ENCODE measurements at places on chromosomes 16 and 17.
A peak's percentile ranks its signal among the peaks of the same experiment; 100 is the strongest.

DNA sequence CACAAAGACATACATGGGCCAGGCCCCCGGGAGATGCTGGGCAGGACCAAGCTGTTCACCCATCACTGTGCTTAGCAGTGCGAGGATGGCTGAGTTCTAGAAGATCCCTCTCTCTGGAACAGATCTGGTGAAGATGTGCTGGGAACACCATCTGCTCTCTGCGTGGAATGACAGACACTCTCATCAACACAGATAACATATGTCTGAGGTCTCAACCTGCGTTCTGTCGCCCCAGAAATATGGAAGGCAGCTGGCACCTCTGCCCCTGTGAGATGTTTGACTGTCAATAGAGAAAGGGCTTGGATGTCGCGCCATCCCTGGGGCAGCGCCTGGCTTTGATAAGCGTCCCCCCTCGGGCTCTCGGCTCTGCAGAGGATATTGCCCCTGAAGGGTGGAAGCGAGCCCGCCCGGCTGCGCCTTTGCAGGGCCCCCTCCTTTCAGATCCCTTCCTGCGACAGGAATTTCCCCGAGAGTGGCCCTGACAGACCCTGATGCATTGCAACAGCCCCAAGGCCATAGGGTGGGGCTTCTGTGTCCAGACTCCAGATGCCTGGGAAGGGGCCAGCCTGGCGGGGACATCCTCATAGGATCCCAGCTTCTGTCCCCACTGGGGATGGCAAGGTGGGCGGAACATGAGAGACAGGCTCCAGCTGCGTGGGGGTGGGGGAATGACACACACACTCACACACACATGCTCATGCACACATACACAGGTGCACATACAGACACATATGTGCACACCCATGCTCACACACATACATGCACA, 86.9 kb upstream of the ZNF469 start:
- DNase-seq: peak; percentile 80

DNA sequence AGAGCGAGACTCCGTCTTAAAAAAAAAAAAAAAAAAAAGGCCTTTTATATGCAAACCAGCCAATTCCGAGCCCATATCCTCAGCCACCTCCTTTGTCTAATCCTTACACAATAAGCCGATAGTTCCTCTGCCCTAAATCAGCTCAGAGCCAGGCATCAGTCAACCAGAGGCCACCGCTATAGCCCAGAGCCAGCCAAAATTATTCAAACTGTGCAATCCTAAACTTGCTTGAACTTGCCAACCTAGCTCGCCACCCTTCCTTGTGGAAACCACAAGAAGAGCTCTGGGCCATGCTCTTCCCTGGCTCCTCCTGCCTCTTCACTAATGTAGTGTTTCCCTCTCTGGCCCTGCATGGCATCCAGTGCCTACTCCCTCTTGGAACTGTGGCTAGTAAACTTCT, 17.7 kb downstream of the ITGAL start:
- no peak for DNase-seq

- no peak for DNase-seq
These were observed 567 bp upstream of the GCSH start for GRCh38 chr16:81096715-81097208.

DNA sequence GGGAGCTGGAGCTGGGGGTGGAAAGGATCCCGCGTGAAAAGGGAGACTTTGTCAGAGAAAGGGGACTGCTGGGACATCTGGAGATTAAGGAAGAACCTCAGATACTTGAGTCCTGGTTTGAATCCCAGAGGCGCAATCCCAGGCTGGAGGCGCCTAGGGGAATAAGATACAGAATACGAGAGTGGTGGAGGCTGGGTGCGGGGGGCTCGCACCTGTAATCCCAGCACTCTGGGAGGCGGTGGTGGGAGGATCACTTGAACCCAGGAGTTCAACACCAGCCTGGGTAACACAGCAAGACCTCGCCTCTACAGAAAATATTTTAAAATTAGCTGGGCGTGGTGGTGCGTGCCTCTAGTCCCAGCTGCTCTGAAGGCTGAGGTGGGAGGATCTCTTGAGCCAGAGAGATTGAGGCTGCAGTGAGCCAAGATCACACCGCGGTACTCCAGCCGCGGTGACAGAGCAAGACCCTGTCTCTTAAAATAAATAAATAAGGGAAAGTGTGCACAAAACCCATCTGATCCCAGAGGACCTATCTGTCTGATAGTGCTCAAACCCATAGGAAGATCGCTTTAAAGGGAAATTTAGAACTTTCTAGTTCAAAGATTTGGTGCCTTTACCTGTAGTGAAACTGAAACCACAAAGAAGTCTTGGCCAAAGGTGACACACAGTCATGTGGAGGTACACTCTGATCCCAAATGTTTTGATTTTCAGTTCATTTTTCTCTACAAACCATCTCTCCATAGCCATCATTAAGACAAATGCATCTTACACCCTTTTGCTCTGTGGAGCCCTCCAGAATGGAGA, 617 bp upstream of the SCRN2 start:
- DNase-seq: no peak

GRCh38 chr17:73658821-73659515, 14.7 kb upstream of the SDK2 start:
- no peak for DNase-seq

- DNase-seq: peak; percentile 80
These were observed 257 bp downstream of the SNAI3 start for GRCh38 chr16:88686062-88686438.

DNA sequence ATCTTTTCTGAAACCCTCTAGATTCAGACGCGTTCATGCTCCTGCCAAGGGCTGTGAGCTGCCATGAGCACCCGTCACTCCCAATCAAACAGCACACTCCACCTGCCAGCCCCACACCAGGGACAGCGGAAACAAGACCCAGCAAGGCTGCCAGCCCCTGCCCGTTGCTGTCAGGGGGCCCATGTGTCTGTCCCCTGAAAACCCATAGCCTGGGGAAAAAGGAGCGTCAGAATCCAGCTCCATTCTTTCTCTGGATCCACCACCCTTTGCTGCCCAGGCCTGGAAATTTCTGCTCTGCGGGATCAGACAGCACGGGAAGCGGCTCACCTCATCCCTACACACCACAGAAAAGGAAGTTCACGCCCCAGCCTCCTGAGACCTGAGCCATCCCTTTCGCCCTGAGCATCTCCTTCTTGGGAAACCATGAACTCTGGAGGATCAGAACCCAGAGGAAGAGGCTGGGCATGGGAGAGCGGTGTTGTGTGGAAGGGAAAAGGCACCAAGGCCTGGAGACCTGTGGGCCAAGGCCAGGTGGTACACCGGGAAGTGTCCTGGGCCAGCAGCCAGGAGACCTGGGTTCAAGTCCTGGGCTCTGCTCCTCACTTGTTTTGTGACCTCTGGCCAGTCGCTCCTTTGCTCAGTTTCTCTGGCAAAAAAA, 51.5 kb upstream of the RCVRN start:
- no peak for DNase-seq

DNA sequence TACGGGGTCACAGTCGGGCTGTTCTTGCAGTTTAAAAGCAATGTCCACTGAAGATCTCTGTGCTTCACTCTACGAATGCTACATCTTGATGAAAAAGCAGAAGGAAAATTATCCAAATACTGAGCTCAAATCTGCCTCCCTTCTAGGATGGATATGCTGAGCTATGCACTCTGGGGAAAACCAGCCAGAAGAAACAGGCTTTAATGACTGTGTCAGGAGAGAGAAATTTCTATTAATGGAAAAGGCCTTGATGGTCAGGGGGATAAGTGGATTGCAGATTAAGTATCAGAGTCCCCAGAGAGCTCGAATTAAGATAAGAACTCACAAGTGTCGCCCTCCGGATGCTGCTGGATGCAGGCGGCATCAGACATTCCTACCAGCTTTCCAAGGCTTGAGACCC, 39.6 kb upstream of the RCVRN start:
- no peak for DNase-seq

DNA sequence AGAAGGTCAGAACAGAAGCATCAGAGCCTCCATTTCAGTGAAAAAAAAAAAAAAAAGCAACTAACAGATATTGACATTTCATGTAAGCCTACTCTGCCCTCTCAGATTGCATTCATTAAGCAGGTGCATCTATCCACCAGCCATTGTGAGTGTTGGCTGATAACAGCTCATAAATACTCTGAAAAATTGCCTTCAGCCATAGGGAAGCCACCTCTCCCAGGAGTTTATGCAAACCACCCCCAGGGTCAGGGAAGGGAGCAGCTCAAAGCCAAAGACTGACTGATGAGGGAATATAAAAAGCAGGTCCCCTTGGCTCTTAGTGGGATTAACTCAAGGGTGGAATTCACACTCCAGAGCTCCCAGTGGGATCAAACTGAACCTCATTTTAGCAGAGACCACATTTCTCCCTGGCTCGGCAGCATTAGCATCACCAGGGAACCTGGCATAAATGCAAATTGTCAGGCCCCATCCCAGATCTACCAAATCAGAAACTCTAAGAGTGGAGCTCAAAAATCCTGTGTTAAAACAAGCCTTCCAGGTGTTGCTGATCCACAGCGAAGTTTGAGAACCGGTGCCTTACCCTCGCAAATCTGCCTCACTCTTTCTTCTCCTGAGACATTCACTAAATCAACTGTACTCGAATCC, 14.2 kb downstream of the APOH start:
- no peak for DNase-seq

DNA sequence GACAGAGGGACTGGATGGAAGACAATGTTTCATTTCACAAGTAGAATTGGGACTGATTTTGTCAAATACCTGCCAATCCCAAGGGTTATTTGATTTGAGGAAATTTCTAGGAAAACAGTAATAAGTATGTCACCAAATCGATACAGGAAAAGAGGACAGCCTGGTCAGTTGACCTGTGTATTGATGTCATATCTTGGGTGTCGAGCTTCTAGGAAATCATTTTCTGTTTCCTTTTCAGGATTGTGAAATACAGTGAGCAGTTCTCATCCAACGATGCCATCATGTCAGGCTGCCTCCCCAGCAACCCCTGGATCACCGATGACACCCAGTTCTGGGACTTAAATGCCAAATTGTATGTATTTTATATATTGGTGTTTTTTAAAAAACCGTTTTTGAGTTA, 56.1 kb downstream of the RGS9 start:
- DNase-seq: no peak

- no peak for DNase-seq
These were observed 33.9 kb downstream of the MYH11 start for GRCh38 chr16:15822957-15823356.

- DNase-seq: no peak
These were observed 36.4 kb downstream of the MAP2K6 start for GRCh38 chr17:69450918-69451317.

GRCh38 chr17:5128905-5129535, 13.2 kb downstream of the USP6 start:
- no peak for DNase-seq

DNA sequence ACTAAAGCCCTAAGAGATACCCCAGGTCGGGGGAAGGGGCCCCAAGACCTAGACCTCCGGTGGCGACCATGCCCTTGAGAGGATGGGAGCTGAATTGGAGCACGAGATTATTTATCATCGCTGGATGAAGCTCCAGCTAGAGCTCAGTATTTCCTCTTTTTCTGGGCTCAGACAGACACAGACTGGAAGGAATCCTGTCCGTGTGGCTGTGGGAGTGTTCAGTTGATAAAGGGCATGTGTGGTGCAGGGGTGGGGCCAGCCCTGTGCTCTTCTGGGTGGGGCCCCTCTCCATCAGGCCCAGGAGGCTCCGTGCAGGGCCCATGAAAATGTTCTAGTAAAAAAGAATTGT, 6.3 kb upstream of the CBX4 start:
- no peak for DNase-seq

DNA sequence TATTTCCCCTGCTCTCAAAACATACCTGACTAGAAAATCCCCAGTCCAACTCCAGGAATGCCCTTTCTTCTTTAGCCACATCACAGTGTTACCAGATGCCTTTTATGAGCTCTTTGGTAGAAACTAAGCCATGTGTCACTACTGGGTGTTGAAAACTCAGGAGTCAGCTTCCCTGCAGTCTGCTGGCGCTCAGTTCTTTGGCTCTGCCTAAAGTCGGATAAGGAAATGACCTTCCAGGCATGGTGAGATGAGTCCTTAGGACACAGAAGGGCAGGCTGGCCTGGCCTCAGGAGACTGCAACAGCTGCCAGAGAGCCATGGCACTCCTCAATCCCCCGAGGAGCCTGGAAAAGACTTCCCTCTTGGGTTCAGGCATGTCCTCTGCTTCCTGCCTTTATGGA, 89.1 kb downstream of the CDH13 start:
- DNase-seq: no peak

- no peak for DNase-seq
These were observed 25.5 kb downstream of the LDAF1 start for GRCh38 chr16:21183995-21184394.

- DNase-seq: no peak
These were observed 24.8 kb downstream of the OMG start for GRCh38 chr17:31272236-31272635.

GRCh38 chr17:17576772-17577234, 14.7 kb downstream of the PEMT start:
- no peak for DNase-seq

DNA sequence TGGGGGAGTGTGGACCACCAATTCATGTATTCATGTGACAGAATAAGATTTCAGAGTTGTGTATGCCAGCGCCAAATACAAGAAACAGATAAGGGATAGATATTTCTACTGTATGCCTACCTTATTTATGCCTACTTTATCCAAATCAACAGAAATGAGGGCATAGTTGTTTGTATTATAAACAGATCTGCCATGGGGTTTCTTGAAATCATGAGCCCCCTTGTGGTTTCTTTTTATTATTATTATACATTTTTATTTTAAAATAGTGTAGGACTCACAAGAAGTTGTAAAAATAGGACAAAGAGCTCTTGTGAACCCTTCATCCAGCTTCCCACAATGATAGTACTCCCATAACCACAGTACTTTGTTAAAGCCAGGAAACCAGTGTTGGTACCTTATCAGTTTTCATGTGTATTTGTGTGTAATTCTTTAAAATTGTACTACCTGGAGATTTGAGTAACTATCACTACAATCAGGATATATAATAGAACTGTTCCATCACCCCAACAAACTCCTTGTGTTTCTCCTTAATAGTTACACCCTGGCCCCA, 229.4 kb downstream of the CCDC182 start:
- DNase-seq: no peak

DNA sequence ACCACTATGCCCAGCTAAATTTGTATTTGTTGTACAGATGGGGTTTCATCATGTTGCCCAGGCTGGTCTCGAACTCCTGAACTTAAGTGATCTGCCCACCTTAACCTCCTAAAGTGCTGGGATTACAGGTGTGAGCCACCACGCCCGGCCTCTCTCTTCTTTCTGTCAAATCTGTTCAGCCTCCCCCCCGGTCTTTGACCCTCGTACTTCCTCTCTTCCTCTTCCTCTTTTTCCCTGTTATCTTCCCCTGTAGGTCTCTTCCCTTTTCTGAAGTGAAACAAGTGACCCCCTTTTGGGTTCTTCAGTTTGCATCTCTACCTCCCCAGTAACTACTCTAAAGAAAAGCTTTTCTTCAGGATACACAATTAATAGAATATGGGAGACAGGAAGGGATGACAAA, 31.7 kb upstream of the DHX40 start:
- no peak for DNase-seq

GRCh38 chr17:13491491-13491890, 110.2 kb downstream of the HS3ST3A1 start:
- no peak for DNase-seq

- DNase-seq: no peak
These were observed 7.7 kb upstream of the SPATA2L start for GRCh38 chr16:89709166-89709565.

GRCh38 chr17:79045001-79045729, 21.2 kb downstream of the C1QTNF1 start:
- no peak for DNase-seq

GRCh38 chr17:10041916-10042588, 137.0 kb upstream of the RCVRN start:
- DNase-seq: no peak

GRCh38 chr17:7330638-7331015, 1.5 kb upstream of the NEURL4 start:
- DNase-seq: no peak

- peak; percentile 22 for DNase-seq
These were observed 36.1 kb downstream of the NOG start for GRCh38 chr17:56629531-56630075.

All from NCI-H2171 treated with DMSO at 0.1 percent for 48 hours (cell line).